ENCODE measurements at places on chromosomes 5 and 9.

DNA sequence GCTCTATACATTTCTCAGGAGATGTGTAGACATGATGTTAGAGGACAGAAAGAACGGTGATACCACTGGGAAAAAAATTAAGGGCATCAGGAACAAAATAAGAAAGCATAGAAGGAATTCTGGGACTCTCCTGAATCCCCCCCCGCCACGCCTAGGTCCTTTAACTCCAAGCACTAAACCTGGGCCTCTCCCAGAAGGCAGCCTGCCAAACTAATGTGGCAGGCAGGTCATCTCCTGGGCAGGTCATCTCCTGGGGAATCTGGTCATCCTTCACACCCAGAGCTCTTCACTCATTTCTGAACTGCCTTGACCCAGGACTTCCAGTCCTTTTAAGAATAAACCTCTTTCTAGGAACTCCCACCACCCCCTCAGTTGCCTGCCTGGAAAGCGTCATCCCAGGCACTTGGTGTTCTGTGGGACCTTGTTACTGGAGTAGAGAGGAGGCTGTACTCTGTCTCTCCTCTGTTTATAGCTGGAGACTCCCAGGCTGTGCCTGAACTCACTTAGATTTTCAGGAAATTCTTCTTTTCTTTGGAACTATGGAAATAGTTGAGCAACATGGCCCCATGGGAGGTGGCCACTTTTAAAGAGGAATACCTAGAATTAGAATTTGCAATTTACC is 24.1 kb downstream of the PSAT1 start:
- DNase-seq: no peak

GRCh38 chr9:33177086-33177485 is 9.9 kb upstream of the B4GALT1 start:
- DNase-seq: no peak

GRCh38 chr5:84393969-84394368 is 9.3 kb upstream of the EDIL3 start:
- no peak for DNase-seq

DNA sequence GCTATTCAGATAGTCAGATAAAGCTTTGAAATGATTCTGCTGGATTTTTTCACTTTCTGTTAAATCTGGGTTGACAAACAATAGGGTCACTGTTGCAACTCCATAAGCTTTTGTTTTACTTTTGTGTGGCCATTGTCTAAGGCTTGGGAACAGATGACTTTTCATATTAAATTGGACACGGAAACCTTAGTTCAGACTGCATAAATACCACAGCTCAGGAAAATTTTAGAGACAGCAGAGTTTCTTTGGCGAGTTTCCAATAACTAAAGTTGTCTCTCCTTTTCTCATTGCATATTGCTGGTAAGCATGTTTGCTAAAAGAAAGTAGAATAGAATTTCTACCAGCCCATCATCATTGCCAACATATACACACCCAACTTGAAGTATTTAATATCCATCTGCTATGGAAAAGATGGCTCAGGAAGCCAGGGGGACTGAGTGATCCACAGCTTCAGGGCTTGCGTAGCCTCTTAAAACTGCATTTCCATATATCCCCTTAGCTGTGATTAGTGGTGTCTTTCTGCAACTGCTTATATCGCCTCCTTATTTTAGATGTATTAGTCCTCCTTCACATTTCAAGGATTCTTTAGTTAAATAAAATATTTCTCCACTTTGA is 168.2 kb downstream of the ARHGAP26 start:
- no peak for DNase-seq
